ENCODE measurements at places on chromosomes 12 and 14.

GRCh38 chr14:56821177-56821576 lies 10.9 kb upstream of the OTX2 start:
- no peak overlapping the region for H3K4me3 ChIP-seq
- no peaks in the 10 kb centered on the region for H3K4me1 ChIP-seq
- no peaks in the 10 kb centered on the region for H3K36me3 ChIP-seq
- peaks cover 16% of the 10 kb centered on the region for H3K27me3 ChIP-seq

DNA sequence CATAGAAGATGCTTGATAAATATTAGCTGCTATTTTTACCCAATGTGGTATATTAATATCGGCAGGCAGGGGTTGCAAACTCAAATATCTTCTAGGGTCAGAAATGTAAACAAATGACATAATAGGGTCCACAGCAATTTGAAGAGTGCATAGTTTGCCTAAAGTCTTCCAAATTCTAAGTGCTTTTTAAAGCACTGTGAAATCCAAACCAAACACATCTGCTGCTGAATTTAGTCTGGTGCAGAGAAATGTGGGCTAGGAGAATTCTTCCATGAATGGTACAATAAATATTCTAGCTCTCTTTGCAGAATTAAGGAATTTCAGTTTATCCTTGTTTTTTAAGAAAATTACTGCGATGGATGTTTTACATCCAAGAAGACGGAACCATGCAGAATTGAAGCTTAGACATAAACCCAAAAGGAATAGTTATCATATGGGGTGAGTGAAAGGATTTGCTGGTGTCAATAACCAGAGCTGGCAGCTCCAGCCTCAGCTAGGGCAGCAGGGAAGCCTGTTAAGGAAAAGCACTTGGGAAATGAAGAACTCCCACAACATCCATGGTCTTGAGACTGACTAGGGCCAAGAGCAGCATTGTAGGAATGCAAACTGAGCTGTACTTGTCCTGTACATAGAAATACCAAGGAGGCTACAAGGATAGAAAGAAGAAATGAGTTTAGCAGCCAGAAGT lies 65.5 kb downstream of the PTPRR start:
- no peak for DNase-seq
- H3K27ac ChIP-seq, result no peak overlapping the region
- H3K4me3 ChIP-seq, result no peak overlapping the region
- H3K36me3 ChIP-seq, result no peaks in the 10 kb centered on the region
- H3K4me1 ChIP-seq, result no peaks in the 10 kb centered on the region

GRCh38 chr14:100542619-100543205 lies 44.5 kb downstream of the BEGAIN start:
- peaks cover 17% of the 10 kb centered on the region for H3K36me3 ChIP-seq
- H3K27me3 ChIP-seq, result no peaks in the 10 kb centered on the region
- no peak overlapping the region for H3K27ac ChIP-seq
- no peak for DNase-seq
- H3K4me3 ChIP-seq, result no peak overlapping the region

GRCh38 chr12:41700940-41701339 lies 443.7 kb downstream of the GXYLT1 start:
- DNase-seq, result no peak
- H3K4me3 ChIP-seq, result no peak overlapping the region
- H3K27me3 ChIP-seq, result no peaks in the 10 kb centered on the region
- no peaks in the 10 kb centered on the region for H3K36me3 ChIP-seq

- H3K27ac ChIP-seq, result no peak overlapping the region
- no peaks in the 10 kb centered on the region for H3K27me3 ChIP-seq
- no peak for DNase-seq
- no peak overlapping the region for H3K4me3 ChIP-seq
These were observed 66.0 kb downstream of the BMP4 start for GRCh38 chr14:53890611-53891101.

- H3K4me1 ChIP-seq, result no peaks in the 10 kb centered on the region
- H3K27ac ChIP-seq, result no peak overlapping the region
- peaks cover 3% of the 10 kb centered on the region for H3K36me3 ChIP-seq
- peaks cover 51% of the 10 kb centered on the region for H3K27me3 ChIP-seq
- no peak for DNase-seq
These were observed 6.5 kb upstream of the GLT8D2 start for GRCh38 chr12:104056419-104056972.

- H3K27me3 ChIP-seq, result no peaks in the 10 kb centered on the region
- H3K27ac ChIP-seq, result peak overlapping the region; percentile 74
- H3K4me1 ChIP-seq, result peaks cover 12% of the 10 kb centered on the region
- peaks cover 56% of the 10 kb centered on the region for H3K36me3 ChIP-seq
- no peak overlapping the region for H3K4me3 ChIP-seq
These were observed 18.6 kb downstream of the TBK1 start for GRCh38 chr12:64470495-64470894.

DNA sequence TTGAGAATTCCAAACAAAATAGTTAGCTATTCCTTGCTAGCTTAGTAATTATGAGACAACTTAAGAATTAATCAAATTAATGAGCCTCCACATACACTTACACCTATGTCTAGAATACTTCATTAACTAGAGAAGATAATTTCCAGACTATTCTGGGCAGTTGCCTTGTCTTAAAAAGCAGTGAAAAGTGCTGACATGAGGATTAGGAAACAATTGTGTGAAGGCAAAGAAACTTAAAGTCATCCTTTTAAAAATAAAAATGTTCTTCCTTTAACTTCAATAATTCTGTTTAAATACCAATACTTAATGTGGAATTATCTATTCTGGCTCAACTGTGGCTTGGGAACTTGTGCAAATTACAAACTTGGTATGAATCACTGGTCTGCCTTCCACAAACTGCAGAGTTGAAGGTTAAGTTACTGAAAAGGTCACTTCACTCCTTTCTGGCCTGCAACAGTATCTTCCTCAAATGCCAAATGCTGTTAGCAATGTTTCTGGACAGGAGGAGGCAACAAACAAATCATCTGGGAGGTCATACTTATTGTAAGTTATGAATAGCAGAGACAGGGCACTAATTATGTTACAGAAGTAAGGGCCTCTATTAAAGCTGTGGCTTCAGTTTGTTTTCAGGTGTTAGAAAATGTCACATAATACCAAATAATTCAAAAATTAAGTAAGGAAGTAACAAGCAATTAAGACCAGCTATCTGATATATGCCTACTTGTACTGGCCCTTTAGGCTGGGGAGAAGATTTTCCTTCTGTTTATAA lies 19.2 kb downstream of the PPTC7 start:
- H3K27ac ChIP-seq, result peak overlapping the region; percentile 97
- no peaks in the 10 kb centered on the region for H3K27me3 ChIP-seq
- H3K4me3 ChIP-seq, result peak overlapping the region; percentile 17
- peaks cover 52% of the 10 kb centered on the region for H3K4me1 ChIP-seq
- DNase-seq, result no peak
- peaks cover 25% of the 10 kb centered on the region for H3K36me3 ChIP-seq

DNA sequence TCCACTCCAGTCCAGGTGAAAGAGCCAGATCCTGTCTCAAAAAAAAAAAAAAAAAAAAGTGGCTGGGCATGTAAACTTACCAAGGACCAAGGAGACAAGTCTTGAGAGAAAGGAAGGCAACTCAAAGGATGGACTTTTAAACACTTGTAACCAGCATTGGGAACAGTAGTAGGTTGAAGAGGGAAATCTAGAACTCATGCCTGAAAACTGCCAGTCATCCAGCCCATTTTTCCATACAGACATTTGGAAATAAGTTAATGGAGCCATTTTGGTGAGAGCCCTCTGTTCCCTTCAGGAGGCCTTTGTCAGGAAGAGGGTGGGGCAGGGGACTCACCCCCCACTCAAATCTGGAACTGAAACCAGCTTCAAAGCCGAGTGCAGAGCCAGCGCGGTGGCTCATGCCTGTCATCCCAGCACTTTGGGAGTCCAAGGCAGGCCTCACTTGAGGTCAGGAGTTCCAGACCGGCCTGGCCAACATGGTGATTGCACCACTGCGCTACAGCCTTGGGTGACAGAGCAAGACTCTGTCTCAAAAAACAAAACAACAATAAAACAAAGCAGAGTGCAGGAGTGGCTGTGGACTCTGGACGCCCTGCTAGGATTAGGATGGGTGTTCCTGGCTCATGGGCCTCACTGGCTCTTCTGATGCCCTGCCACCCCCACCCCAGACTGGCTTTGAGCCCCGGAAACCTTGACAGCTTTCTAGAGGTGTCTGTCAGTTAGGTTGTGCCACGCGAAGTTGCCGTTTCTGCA lies 1.6 kb upstream of the MLXIP start:
- no peak for DNase-seq
- peaks cover 28% of the 10 kb centered on the region for H3K4me1 ChIP-seq
- H3K27ac ChIP-seq, result no peak overlapping the region

DNA sequence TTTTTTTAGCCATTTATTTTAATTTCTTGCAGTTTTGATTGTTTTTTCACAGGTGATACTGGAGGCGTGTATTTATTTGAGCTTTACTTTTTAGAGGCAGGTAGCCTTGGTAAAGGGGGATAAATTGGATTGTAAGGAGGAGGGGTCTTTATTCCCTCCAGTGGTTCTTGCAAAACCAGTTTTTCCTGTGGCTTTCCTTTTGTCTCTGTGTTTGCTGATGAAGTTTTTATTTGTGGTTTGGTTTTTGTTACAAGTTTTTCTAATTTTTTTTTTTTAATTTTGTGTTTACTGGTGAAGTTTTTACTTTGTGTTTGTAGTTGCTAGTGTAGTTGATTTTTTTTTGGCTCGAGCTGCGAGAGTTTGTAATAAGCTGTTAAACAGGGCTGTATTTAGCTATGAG lies 278.5 kb downstream of the PRKD1 start:
- no peak overlapping the region for H3K4me3 ChIP-seq
- H3K4me1 ChIP-seq, result no peaks in the 10 kb centered on the region
- H3K27me3 ChIP-seq, result no peaks in the 10 kb centered on the region
- no peak for DNase-seq
- no peaks in the 10 kb centered on the region for H3K36me3 ChIP-seq

GRCh38 chr12:47949441-47950341 lies 13.7 kb upstream of the TMEM106C start:
- peak; percentile 25 for DNase-seq
- no peak overlapping the region for H3K4me3 ChIP-seq
- H3K4me1 ChIP-seq, result peaks cover 6% of the 10 kb centered on the region
- peaks cover 16% of the 10 kb centered on the region for H3K27me3 ChIP-seq

DNA sequence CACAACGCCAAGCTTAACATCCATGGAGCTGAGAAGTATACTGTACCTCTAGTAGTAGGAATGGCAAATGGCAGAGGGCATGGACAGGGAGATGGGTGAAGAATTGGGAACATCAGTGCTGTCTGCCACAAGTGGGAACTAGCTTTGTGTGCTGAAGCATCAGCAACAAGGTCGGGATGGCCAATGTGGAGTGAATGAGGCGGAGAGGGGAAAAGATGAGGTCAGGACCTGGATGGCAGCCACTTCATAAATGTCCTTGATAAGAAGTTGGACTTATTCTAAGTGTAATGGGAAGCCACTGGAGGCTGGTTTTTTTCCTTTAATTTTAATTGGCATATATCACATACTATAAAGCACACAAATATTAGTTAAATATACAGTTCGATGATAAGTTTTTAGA lies 21.9 kb upstream of the CLMN start:
- peaks cover 40% of the 10 kb centered on the region for H3K27me3 ChIP-seq
- H3K27ac ChIP-seq, result no peak overlapping the region
- H3K36me3 ChIP-seq, result no peaks in the 10 kb centered on the region
- DNase-seq, result no peak

- H3K4me1 ChIP-seq, result peaks cover 17% of the 10 kb centered on the region
- no peak overlapping the region for H3K4me3 ChIP-seq
- no peak overlapping the region for H3K27ac ChIP-seq
- H3K36me3 ChIP-seq, result peaks cover 97% of the 10 kb centered on the region
- no peak for DNase-seq
These were observed 7.8 kb downstream of the RSRC2 start for GRCh38 chr12:122518908-122519307.

DNA sequence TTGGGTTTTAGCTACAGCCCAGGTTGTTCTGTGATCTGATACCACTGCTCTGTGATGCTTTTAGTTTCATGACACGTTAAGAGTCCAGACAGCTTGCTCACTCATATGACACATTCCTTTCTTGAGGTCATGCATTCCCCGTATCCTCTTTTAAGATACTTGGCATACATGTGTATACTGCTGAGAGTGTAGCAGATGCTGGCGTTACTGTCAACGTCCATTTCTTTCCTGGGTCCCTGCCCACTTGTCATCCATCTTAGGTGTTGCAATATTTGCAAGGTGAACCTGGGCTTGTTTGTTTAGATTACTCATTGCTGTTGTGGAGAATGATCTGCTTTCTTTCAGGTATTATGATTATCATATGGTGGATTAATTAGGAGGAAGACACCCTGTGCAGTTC lies 9.1 kb upstream of the EMP1 start:
- DNase-seq, result no peak
- H3K27ac ChIP-seq, result no peak overlapping the region
- no peak overlapping the region for H3K4me3 ChIP-seq
- peaks cover 62% of the 10 kb centered on the region for H3K27me3 ChIP-seq
- no peaks in the 10 kb centered on the region for H3K4me1 ChIP-seq
- H3K36me3 ChIP-seq, result peaks cover 3% of the 10 kb centered on the region

DNA sequence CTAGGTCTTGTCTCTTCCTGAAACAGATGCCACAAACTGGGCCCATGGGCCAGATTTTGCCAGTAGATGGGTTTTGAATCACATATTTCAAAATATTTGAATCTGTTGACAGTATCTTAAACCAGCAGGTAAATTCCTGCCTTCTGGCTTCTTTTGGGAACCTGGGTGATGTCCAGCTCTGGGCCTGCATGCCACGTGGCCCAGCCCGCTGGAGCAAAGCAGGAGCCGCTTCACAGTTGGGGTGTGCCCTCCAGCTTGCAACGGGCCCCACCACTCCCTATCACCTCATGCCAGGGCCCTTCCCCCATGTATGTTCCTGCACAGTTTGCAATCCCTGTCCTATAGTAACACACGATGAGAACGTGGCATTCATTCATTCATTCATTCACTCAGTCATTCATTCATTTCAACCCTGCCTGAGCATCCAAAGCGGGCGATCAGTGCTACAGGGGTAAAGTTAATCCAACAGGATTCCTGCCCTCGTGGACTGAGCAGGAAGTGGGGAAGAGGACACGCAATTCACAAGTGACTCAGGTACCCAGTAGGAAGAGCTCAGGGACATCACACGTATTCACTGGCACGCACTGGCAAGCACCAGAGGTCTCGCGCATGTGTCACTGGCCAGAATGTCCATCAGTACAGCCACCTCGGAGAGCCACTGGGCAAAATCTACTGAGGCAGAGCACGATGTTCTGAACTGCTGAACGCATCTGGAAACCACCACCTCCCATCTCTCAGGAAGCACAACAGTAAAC lies 27.8 kb downstream of the SCARB1 start:
- H3K4me1 ChIP-seq, result peaks cover 1% of the 10 kb centered on the region
- H3K4me3 ChIP-seq, result no peak overlapping the region
- H3K36me3 ChIP-seq, result no peaks in the 10 kb centered on the region
- no peak overlapping the region for H3K27ac ChIP-seq
- DNase-seq, result no peak

- H3K4me3 ChIP-seq, result no peak overlapping the region
- H3K36me3 ChIP-seq, result no peaks in the 10 kb centered on the region
- H3K4me1 ChIP-seq, result no peaks in the 10 kb centered on the region
- DNase-seq, result no peak
These were observed 42.3 kb downstream of the FZD10 start for GRCh38 chr12:130204541-130204953.

DNA sequence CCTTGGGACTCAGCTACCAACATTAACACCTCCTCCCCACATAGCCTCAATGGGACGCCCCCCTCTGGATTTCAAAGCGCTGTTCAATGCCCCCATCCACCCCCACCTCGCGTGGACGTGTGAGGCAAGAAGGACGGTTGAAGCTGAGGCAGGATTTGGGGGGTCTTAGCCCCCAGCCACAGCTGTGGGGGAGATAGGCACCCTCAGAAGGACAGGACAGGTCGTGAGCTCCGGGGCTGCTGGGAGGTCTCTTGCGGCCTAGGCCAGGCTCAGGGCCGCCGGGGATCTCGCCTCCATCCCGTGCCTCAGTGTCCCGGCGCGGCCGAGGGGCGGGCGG lies 8.3 kb upstream of the SP7 start:
- peak overlapping the region; percentile 96 for H3K27ac ChIP-seq
- no peak for DNase-seq
- H3K4me3 ChIP-seq, result peak overlapping the region; percentile 66
- no peaks in the 10 kb centered on the region for H3K36me3 ChIP-seq
- H3K4me1 ChIP-seq, result peaks cover 11% of the 10 kb centered on the region
